ENCODE measurements at places on chromosomes 7 and 10.

DNA sequence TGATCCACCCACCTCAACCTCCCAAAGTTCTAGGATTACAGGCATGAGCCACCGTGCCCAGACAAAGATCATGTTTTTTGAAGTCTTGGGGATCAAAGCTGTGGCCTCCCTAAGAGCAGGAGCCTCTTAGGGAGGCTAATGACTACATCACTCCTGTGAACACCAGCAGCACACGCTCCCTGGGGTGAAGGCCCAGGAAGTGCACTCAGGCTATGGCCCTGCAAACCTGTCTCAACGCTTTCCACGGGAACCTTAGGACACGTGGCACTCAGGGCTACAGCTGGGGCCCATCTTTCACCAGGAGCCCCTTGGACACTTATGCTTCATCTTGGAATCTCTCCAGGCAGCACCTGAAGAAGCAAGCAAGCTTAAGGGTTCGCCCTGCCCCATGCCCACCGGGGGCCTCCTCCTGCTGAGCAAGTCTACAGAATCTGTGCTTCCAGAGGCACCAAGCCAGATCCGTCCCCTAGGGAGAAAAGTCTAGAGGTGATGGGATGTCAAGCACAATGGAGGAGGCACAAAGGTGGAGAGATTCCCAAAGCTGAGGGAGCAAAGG is 18.4 kb downstream of the VSTM4 start:
- DNase-seq = no peak

- DNase-seq = no peak
Measured at GRCh38 chr7:141709749-141710148, 1.6 kb downstream of the WEE2 start.

GRCh38 chr7:110399421-110399820 is 691.5 kb upstream of the LRRN3 start:
- DNase-seq = no peak

DNA sequence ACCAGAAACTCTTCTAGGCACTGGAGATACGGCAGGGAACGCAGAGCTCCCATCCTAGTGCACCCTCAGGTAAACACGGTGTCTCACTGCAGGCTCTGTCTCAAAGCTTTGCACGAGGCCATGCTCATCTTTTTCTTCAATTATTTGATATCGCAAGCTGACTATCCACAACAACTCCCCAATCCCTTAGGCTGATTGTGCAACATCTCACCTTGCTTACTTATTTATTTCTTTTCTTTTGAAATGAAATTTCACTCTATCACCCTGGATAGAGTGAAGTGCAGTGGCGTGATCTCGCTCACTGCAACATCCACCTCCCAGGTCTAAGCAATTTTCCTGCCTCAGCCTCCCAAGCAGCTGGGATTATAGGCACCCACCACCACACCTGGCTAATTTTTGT is 12.4 kb downstream of the ITIH2 start:
- DNase-seq = no peak

DNA sequence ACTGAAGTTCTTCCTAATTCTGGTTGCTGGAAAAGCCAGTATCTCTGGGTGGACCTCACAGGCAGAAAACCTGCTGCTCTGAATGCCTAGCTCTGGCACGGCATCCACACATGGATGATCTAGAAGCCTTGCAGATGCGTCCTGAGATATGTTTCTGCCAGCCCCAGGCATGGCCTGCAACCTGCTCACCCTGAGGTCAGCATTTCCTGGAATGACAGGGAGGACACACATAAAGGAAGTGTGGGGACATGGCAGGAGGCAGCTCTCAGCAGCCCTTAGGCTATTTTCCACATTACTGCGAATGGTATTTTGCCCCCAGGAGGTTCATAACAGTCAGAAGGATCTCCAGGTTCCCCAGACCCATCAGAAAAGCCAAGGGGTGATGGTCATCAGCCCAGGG is 23.2 kb downstream of the PLXNA4 start:
- DNase-seq = no peak

DNA sequence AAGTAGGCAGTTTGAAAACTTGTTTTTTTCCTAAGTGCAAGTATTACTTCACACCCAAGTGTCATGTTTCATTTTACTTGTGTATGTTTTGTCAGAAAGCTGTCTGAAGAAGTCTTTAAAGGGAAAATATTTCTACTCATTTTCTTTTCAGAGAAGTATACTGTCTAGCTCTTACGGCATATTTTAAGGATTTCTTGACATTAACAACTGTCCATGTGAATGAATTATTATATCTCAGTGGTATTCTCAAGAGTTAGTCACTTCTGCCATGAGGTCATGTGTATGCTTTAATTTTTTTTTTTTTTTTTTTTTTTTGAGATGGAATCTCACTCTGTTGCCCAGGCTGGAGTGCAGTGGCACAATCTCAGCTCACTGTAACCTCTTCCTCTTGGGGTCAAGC is 229.5 kb downstream of the BICC1 start:
- no peak for DNase-seq

GRCh38 chr10:44966816-44967509 is 7.4 kb downstream of the RASSF4 start:
- no peak for DNase-seq

DNA sequence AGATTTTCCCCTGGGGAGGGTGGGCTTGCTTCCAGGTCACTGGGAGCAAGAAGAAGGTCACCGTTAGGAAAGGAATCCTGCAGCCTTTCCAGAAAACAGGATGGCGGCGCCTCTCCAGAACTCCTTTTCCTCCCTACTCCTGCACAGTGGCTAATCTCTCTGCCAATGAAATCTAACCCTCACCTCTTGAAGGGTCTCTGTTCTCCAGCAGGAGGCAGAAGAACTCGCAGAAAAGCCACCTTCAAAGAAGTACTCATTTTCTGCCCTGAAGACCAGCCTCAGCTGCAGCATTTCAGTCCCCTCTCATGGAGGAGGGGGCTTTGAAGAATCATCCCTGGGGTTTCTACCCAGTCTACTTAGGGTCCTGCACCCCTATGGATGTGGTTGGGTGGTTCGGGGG is 626.9 kb downstream of the CALN1 start:
- DNase-seq = no peak

DNA sequence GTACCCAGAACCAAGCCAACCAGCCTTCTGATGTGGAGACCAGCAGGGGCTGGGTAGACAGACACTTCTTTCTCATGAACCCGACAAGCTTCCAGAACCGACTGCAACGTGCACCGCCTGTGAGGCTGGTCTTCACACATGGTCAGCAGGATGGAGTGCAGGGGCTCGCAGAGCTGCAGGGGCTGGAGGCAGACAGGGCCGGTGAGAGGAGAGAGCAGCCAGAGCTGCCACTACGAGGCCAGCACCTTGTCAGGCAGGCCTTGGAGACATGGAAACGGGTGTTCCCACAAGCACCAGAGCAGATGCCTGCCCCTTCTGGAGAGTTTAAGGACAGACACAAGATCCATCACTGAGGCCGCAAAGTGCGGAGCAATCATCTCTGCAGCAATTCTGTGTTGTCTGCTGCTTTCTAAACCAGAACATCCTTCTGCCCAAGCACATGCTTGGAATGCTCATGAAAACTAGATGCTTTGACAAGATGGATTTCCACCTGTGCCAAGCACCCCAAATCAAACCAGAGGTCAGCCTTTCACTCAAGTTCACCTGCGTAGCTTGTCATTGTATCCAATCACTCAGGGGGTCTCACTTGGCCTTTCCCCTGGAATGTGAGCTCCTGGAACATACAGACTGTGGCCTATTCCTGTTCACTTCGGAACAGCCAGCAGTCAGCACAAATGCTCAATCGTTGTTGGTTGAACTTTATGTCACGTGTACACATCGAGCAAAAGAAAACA is 32.2 kb downstream of the FRMPD2 start:
- DNase-seq = no peak

DNA sequence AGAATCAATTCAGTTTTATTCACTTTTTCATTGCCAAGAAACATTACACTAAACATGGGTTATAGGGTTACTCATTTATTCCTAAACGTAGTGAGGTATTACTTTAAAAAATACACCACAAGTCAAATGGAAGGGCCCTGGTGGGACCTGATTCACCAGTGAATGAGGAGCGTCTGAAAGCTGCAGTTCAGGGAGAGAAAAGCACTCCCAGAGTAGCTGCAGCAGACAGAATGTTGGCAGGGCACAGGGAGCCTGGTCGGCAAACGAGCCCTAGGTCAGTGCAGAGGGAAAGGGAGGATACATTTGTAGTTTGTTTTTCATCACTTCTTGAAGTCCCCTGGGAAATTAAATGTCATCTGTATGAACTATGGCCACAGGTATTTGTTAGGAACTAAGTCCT is 361.7 kb upstream of the ETV1 start:
- no peak for DNase-seq

GRCh38 chr7:106128836-106129235 is 16.7 kb upstream of the SYPL1 start:
- DNase-seq = no peak

GRCh38 chr10:15200626-15201025 is 32.1 kb upstream of the NMT2 start:
- DNase-seq = no peak

DNA sequence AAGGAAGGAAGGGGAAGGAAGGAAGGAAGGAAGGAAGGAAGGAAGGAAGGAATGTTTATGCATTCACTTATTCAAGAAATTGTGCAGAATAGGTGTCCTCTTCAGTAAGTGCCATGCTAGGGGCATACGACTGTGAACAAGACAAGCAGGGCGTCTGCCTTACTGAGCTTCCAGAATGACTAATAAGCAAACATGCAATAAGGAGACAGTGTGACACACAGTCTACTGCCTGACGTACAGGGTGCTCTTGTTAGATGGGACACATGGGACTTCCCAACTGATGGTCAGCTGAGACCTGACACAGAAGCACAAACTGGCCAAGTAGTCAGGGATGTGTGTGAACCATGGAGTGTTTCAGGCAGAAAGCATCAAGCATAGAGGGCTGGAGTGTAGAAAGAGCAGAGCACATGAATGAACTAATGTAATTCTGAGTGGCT is 18.2 kb downstream of the DNAJC12 start:
- DNase-seq = peak; percentile 6

GRCh38 chr10:63584725-63585035 is 63.5 kb downstream of the REEP3 start:
- DNase-seq = no peak

- DNase-seq = no peak
Measured at GRCh38 chr10:112308125-112308502, 24.9 kb downstream of the TECTB start.

GRCh38 chr7:41576166-41576565 is 126.7 kb downstream of the INHBA start:
- no peak for DNase-seq

DNA sequence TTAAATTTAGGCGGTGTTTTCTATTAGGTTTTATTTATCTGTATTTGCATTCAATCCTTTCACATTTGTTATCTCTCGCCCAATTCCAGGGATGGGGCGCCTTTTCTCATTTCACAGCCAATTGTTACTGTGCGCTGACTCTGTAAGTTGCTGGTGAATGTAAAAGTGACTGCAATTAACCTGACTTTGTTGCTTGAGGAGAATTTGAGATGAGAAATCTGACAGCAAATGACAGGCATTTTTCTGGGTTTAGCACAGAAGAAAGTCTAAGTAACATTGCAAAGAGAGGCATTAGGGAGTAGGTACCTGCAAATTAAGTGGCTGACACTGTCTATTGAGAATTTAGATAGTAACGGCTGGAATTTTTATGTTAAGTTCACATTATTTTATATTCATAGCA is 16.6 kb downstream of the FOXP2 start:
- no peak for DNase-seq

DNA sequence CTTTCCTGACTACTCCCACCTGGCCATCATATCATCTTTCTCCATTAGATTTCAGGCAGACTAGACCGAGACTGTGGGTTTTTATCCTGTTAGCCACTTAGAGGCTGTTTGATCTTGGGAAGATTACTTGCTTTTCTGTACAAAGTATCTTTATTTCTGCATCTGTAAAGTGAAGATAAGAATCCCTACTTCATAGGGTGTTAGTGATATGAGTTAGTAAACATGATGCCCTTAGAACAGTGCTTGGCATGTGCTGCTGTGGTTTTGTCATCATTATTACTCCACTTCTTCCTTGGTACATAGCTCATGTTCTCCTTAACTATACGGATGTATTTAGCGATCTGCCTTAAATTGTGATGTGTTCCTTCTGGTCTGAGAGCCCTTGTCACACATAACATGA is 165.2 kb downstream of the AUTS2 start:
- no peak for DNase-seq

- no peak for DNase-seq
Measured at GRCh38 chr10:99343262-99343661, 14.1 kb downstream of the CNNM1 start.

GRCh38 chr7:115066050-115066449 is 144.2 kb downstream of the MDFIC start:
- DNase-seq = no peak

GRCh38 chr10:128074589-128074988 is 51.6 kb downstream of the MKI67 start:
- no peak for DNase-seq

DNA sequence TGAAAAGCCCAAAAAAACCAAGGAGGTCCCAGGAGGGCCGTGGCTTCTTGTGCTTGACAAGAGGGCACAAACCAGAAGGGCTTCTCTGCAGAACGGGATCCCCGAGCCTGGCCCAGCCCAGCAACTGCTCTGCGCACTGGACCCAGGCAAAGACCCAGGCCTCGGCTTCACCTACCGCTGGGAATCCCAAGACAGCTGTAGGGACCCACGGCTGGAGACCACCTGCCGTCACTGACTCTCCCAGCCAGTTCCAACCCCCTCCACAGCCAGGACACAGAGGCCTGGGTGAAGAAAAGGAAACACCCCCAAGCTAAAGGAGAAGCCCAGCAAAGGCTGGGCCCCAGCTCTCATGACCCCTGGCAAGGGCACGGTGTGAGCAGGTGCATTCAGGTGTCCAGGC is 24.3 kb downstream of the PDGFA start:
- DNase-seq = no peak

DNA sequence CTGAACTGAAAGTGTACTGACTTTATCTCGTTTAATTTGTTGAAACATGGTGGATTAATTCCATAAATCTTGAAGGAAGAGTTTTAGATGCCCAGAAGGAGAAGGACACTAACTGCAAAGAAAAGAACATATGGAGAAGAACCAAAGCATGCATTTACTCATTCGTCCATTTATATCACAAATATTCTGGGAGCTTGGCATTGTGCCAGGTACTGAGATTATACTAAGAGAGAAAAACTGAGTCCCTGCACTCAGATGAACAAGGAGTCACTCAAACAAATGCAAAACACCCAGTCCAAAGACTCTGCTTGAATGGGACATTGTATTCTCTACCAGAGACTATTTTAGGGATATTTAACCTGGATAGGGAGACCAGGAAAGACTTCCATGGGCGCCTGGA is 588.0 kb upstream of the MGMT start:
- no peak for DNase-seq

GRCh38 chr7:34451923-34452322 is 206.1 kb upstream of the NPSR1 start:
- DNase-seq = no peak
